ENCODE measurements at places on chromosomes 11 and 22. TPM values are rescaled to one million over a fixed set of nuclear protein-coding genes. Genes with fewer than 3 reads are reported as not detected.

GRCh38 chr11:27159335-27159679 is 118.7 kb downstream of the BBOX1 start:
- DNase-seq, result no peak

DNA sequence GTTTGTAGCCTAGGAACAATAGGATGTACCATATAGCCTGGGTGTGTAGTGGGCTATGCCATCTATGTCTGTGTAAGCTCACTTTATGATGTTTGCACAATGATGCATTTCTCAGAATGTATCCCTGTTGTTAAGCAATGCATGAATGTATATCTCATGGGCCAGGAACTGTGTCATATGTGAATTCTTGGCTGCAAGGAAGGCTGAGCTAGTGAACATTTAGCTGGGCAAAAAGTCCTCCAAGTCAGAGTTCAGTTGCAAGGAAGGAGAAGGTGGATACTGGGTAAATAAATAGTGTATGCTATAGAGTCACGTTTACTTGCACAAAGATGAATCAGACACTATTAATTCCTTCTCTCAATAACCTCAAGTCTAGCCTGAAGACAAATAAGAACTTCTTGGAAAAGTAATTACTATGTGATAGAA is 136.1 kb downstream of the EHF start:
- no peak for DNase-seq

DNA sequence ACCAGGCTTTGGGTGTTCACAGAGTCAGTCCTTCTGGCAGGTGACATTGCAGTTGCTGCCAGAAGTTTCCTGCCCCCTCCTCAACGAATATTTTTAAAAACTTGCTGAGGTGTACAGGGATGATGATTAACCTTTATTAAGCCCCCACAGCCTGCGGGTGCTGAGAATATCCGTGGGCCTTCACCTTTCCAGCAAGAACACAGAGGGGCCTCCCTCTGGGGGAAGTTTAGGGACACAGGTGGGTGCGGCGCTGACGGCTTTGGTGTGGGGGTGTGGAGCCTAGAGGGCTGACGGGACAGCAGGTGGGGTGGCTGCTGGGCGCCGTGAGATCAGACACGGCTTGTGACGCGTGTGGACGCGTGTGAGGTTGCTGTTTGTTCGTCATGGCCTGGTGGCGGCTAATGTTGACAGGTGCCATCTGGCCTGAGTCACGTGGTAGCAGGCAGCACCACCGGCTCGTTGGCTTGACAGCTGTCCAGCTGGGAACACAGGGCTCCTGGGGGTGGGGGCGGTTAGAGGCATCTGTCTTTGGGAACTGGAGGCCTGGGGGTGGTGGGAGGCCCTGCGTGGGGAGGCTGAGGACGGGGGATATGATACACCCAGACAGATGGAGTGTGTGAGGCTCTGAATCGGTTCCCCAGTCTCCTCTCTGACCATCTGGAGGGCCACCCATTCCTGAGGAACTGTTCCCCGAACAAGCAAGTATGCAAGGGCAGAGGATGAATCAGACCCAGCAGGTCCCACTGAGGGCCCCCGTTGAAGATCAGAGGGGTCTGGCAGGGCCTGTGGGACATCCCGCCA is 12.5 kb upstream of the LRRC10B start:
- no peak for DNase-seq

- peak; percentile 40 for DNase-seq
Observed at GRCh38 chr11:65150509-65151299, 16.4 kb upstream of the SYVN1 start.

- DNase-seq, result no peak
Observed at GRCh38 chr11:2443881-2444820, at the start of gene TRPM5. TRPM5 (minus strand) TSS chr11:2444514; CDS start chr11:2423036, 21,478 bp downstream.

DNA sequence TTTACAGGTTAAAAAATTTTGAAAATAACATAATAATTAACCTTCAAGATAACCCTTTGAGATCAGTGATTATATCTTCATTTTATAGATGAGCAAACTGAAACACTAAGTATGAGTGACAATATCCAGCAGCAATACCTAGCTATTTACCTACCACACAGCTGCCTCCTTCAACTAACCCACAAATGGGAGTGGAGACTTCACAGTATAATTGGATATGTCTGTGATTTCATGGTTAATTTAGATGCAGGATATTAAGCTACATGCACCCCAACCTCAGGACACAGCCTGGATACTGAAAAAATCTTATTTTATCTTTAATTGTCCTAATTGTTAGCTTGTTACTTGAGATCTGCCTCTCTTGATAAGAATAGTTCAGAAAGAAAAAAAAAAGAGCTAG is 297.2 kb upstream of the ANO5 start:
- no peak for DNase-seq

DNA sequence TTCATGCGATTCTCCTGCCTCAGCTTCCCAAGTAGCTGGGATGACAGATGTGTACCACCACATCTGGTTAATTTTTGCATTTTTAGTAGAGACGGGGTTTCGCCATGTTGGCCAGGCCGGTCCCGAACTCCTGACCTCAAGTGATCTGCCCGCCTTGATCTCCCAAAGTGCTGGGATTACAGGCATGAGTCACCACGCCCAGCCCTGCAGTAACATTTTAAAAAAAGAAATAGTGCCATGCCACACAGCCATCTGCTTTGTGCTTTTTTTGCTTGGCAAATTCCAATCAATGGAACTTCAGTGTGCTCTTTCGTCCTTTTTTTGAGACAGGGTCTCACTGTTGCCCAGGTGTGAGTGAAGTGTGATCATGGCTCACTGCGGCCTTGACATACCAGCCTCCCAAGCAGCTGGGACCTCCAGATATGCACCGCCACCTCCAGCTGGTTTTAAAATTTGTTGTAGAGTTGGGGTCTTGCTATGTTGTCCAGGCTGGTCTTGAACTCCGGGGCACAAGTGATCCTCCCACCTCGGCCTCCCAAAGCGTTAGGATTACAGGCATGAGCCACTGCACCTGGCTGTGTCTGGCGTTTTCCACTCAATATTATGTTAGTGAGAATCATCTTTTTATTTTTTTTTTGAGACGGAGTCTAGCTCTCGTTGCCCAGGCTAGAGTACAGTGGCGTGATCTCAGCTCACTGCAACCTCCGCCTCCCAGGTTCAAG is 1.8 kb upstream of the CHADL start:
- DNase-seq, result no peak

GRCh38 chr22:47750086-47750485 is 987.6 kb downstream of the TBC1D22A start:
- no peak for DNase-seq

DNA sequence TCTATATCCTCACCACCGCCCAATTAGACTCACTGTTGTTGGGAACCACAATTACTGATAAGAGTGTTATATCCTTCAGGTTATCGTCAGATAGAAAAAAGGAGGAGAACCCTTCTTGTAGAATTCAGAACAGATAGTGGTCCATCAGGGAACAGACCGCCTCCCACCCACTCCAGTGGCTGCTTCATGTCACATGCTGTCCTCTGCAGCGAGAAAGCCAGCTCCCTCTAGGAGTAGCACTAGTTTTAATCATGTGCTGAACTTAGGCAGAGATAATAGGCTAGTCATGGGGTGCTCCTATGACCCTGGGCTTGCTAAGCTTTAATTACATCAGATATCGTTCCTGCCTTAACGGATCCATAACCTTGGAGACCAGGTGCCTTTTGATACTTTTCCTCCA is 51.5 kb upstream of the RAB1B start:
- no peak for DNase-seq

- DNase-seq, result no peak
Observed at GRCh38 chr22:49551446-49551845, 276.2 kb downstream of the BRD1 start.

DNA sequence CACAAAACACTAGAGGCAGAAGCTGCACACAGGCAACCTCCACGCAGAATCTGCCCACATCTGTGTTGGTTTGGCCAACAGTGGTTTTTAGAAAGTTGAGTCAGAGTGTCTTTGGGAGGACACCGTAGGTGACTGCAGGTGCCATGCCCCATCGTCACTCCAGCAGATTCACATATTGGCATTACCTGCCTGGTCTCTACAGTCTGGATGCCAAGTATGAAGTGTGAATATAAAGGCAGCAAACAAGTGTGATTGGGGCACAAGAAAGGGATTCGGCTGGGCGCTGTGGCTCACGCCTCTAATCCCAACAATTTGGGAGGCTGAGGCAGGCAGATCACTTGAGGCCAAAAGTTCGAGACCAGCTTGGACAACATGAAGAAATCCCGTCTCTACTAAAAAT is 11.0 kb upstream of the FXYD2 start:
- no peak for DNase-seq

DNA sequence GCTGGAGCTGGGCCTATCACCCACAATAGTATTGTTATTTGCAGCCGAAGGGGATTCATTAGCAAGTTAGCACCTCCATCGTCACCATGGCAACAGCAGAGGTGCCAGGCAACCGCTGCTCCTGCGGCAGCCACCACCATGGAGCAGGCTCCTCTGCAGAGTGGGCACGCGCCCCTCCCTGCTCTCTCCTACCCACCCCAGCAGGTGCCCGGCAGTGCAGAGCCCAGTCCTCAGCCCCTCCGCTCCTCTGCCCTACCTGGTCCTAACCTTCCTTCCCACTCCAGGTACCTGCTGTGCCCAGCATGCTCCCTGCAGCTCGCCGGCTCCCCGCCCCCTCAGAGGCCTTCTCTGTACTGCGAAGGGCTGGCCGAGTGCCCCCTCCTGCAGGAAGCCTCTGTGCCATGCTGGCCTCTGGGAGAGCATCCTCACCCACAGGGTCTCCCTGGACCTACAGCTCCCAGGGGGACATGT is 3.6 kb downstream of the DUSP8 start:
- DNase-seq, result no peak

DNA sequence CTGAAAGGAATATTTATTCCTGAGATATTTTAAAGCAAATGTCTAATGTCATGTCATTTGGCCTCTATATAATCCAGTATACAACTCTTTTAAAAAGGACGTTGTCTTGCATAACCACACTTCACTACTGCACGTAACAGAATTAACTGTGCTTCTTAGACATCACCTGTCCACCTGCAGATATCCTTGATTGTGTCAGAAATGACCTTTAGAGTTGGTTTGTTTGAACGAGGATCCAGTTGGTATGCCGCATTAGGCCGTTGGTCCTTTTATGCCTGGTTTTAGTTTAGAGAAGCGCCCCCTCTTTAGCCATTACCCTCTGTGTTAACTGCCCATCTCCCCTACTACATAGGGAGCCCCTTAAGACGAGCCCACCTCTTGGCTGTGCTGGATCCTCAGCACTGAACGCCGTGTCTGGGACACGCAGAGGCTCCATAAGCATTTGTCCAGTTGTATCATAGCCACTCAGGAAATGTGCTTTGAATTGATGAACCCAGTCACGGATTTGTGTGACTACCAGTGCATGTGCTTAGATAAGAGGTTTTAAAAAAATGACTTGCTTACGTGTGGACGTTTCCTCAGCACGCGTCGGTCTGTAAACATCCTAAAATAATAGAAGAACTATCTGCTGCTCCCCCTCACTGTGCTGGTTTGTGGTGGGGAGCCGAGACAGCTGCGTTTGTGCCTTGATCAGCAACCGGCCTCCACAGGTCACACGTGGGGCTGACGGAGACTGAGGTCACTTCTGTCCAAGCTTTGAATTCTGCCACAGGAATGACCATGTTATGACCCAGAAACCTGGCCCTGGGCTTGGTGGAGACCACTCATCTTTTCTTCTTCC is 4.0 kb downstream of the MICAL2 start:
- DNase-seq, result no peak

RASGRP2 gene
- total RNA-seq, result not detected

SLC22A25 gene
- total RNA-seq, result 0.18 TPM

MMP8 gene
- total RNA-seq, result not detected

MUC15 gene
- total RNA-seq, result 2.8 TPM

SMIM35 gene
- total RNA-seq, result not detected

FAM83F gene
- total RNA-seq, result not detected

TRIM6 gene
- not detected for total RNA-seq

OR5J2 gene
- total RNA-seq, result not detected
